ENCODE measurements at places on chromosomes 13 and 19.

- peak; percentile 91 for DNase-seq
Measured at GRCh38 chr19:10259162-10259905, 7.3 kb downstream of the MRPL4 start.

DNA sequence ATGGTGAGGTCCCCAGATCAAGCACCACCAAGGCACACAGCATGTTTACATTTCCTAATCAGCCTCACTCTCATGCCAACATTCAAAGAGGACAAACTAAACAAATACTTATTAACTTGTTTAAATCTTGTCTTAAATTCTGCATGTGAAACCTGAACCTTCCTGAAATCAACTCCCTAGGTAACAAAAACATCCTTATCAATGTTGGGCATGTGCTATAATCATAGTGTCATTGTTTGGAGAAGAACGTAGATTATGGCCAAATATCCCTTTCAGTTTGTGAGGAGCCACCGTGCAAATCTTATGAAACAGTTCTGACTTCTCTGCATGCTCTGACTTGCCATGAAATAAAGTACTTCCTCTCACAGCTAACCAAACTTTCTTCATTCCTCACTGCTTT, 123.8 kb downstream of the NDFIP2 start:
- peak; percentile 24 for DNase-seq

- DNase-seq: peak; percentile 23
Measured at GRCh38 chr13:87331178-87331577, 340.0 kb upstream of the SLITRK5 start.

- no peak for DNase-seq
Measured at GRCh38 chr19:5893296-5893903, 10.2 kb downstream of the NDUFA11 start.

- DNase-seq: no peak
Measured at GRCh38 chr19:995051-995827, 5.0 kb upstream of the GRIN3B start.

GRCh38 chr19:16794456-16795441, 34.4 kb upstream of the SIN3B start:
- no peak for DNase-seq

GRCh38 chr13:42394711-42395085, 122.7 kb downstream of the AKAP11 start:
- no peak for DNase-seq

DNA sequence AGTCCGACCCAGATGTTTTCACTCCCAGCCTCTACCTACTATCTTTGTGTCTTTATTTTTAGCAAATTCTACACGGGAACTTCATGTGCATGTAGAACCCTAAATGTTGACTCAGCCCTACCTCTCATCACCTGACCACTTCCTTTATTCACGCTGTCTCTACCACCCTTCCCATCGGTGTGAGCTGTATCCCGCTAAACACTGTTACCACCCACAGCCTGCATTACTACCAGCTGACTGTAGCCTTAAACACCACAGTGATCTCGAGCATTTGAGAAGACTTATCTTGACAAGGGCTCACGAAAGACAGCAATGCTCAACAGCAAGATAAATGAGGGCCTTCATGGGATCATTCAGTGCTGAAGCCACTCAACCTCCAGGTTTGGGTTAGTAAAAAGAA, 15.1 kb downstream of the NCR1 start:
- DNase-seq: no peak

DNA sequence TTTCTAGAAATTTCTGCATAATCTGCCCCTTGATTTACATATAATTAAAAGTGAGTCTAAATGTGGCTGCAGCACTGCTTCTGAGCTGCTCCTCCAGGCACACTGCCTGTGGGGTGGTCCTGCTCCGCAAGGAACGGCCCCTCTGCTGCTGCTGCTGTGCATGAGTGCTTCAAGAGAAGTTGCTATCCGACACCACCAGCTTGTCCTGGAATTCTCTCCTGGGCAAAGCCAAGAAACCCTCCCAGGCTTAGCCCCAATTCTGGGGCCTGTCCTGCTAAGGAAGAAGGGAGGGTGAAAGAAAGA, 7.5 kb upstream of the PDCD5 start:
- no peak for DNase-seq

GRCh38 chr13:35449821-35450220, 26.7 kb downstream of the MAB21L1 start:
- DNase-seq: no peak

GRCh38 chr19:10975374-10976130, 14.7 kb downstream of the SMARCA4 start:
- peak; percentile 66 for DNase-seq

DNA sequence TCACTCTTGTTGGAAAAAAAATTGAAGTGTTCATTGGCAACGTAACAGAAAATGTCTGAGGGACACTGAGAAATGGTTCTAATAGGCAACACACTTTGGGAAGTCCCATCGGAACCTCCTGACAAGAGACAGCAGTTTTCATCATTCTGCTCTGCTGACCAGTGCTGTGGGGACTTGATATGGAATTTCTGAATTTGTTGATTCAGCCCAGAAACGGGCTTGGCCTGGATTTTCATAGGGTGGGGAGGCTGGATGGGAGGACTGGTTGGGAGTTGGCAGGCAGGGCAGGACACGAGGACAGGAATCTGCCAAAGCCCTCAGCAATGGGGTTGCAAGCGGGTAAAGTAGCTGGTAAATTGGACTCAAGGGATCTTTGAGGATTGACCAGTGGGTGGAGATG, 96.5 kb downstream of the DCT start:
- no peak for DNase-seq

- DNase-seq: no peak
Measured at GRCh38 chr13:104967836-104968630, 1567.4 kb downstream of the EFNB2 start.

DNA sequence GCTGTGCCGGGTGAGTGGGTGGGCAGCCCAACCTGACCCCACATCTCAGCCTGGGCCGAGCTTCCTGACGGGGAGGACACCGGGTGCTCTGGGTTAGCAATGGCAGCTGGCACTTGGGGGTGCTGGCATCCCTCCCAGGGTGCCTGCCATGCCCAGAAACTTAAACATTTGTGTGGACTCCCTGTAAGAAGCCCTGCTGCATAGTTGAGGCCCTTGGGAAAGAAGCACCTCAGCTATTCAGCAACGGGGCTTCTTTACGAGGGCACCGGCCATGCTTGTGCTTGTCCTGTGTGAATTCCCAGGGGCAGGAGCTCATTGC, 33.8 kb upstream of the MEDAG start:
- DNase-seq: no peak

GRCh38 chr19:16645140-16645539, 14.8 kb downstream of the SMIM7 start:
- no peak for DNase-seq

- no peak for DNase-seq
Measured at GRCh38 chr19:858868-859843, at the start of gene CFD. TSS of gene CFD (plus strand) at chr19:859664. CDS start at chr19:859690, 26 bp downstream.

DNA sequence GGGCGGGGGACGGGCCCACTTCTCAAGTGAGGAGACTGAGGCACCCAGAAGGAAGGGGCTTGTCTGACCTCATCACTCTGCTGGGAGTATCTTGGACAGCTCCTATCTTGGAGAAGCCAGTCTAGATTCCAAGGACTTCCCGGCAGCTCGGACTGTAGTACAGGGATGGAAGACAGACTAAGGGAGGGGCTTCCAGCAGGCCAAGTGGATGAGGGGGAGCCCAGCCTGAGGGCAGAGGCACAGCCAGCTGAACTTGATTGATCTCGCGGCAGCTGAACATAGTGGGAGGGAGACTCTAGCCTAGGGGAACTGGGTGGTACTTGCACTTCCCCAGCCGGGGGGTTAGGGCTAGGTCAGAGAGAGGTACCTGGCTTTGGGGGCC, 711 bp downstream of the CILP2 start:
- DNase-seq: no peak

DNA sequence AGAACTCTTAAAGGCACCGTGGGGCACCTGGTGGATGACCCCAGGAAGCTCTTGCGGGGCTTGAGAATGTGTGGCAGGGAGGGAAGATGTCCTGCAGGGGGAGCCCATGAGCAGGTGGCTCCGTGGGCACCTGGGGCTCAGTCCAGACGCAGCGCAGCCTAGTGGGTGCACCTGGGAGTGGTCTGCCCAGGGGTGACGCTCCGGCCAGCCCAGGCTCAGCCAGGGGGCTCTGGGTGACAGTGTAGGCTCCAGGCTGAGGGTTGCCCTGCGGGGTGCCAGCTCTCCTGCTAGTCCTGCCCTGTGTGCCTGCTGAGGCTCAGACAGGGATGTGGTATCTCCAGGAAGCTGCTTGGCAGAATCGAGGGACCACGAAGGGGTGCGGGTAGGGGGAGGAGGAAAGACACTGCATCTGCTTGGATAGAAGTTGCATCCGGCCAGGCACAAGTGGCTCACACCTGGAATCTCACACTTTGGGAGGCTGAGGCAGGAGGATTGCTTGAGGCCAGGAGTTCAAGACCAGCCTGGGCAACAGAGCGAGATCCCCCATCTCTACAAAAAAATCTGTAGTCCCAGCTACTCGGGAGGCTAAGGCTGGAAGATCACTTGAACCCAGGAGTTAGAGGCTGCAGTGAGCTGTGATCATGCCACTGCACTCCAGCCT, 15.0 kb upstream of the PGLS start:
- DNase-seq: peak; percentile 78

DNA sequence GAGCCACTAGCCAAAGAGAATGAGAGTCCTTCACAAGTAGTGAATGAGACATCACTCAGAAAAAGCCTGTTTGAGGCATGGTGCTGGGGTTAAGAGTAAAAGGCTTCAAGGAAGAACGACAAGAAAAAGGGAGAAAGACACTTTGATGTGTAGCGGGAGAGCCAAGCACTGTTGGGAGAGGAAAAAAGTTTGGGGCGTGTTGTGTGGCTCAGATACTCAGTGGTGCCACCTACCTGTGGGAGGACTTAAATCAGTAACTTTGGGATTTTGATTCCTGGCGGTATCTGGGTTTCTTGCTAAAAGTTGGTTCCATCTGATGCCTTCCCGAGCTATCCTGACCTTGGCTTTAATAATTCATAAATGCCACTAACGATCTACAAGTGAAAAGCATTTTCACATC, 12.3 kb downstream of the ELSPBP1 start:
- peak; percentile 3 for DNase-seq

- no peak for DNase-seq
Measured at GRCh38 chr13:38905861-38906260, 84.8 kb downstream of the STOML3 start.

DNA sequence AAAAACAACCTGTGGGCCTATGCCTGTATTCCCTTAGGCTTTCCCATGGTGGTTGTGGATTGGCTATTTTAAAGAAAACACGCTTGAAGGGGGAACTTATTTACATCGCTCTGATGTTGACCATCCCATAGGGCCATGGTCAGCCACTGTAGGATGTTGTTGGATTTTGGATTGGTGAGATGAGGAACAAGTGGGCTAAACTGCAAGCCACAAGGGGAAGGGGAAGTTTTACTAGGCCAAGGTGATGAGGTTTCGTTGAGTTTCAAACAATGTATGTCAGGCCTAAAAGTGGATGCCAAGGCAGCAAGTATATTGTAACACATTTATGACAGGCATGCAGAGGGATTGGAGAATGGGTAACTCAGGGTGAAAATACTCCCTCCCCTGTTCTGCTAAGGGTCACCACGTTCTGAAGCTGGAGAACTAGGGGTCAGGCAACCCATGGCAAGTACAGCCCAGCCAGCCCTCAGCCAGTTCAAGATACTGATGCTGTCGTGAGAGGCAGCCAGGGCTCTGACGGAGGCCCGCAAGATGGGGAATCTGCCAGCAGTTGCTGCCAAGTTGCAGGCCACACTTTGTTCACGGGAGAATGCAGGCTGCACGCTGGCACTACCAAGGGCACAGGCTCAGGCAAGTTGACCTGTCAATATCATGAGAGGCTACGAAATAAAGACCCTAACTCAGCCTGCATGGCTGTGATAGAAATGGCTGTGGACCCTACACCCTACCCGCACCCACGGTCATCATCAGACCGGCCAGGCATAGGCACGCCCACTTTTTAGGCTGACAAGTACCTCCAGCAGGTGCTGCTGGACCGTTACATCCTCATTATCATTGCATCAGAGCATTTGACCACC, 11.1 kb downstream of the IRGC start:
- DNase-seq: no peak

DNA sequence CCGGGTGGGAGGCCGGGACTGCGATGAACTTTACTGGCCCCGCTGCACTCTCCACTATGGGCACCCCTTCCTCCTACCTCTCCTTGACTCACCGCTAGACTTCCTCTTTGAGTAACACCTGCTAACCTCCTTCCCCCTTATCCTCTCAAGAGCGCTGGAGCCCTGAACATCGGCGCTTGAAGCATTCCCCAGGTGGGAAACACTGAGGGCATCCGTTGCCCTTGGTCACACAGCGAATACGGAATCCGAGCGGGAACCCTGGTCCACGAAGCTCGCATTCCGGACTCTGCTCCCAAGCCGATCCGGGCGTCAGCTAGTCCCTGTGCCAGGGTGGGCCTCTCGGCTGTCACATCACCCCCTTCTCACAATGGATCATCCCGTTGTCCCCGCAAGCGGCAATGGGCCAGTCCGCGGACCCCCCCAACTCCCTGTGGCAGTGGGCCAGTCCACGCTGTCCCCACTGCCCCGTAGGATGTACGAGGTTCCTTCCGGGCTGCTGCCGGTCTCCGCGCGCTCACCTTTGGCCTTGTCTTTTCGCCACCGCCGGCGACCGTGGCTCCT, 4.2 kb downstream of the LIPE start:
- peak; percentile 22 for DNase-seq

- peak; percentile 46 for DNase-seq
Measured at GRCh38 chr19:14544977-14545715, 15.8 kb downstream of the TECR start.

GRCh38 chr13:28376604-28377003, 118.3 kb downstream of the FLT1 start:
- DNase-seq: no peak

GRCh38 chr13:105817498-105817897, 718.0 kb downstream of the EFNB2 start:
- DNase-seq: no peak

DNA sequence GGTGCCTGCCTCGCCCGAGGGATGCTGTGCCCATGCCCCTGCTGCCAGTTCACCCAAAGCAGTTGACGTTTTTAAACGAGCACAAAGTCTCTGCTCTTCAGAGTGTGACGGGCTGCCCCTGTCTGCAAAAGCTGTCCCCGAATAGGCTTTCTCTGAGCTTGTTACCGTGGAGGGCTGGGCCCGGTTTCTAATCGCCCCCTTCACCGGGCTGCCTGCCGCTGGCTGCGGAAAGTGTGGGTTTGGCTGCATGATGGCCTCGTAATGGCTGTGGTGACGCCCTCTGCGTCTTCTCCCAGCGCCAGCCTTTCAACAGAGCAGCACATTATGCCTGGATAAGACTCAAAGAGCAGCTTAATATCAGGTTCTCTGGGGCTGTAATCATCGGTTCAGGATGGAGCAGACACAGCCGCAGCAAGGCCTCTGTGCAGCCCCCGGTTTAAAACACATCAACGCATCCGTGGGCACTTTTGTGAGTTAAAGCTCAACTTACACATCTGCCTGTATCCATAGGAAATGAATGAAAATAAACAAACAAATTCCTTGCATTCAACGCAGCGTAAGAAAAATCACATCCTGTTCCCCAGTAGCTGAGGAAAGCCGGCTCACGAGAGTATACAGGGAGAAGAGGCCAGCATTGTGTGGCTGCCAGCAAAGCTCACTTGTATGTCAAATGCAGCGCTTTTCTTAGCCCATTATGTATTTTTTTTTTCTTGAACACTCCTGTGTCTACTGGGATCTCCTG, 166.4 kb upstream of the SOX1 start:
- DNase-seq: no peak

Measured in choroid plexus epithelial cell (primary cell).